MCF 10A (cell line): ENCODE measurements at places on chromosomes 1 and 21.
A peak's percentile ranks its signal among the peaks of the same experiment; 100 is the strongest.

- no peak overlapping the region for H3K27ac ChIP-seq
- no peaks in the 10 kb centered on the region for H3K27me3 ChIP-seq
- DNase-seq = no peak
- H3K4me3 ChIP-seq = no peak overlapping the region
- no peaks in the 10 kb centered on the region for H3K36me3 ChIP-seq
These were observed 86.9 kb downstream of the ADAMTS1 start for GRCh38 chr21:26758083-26758880.

DNA sequence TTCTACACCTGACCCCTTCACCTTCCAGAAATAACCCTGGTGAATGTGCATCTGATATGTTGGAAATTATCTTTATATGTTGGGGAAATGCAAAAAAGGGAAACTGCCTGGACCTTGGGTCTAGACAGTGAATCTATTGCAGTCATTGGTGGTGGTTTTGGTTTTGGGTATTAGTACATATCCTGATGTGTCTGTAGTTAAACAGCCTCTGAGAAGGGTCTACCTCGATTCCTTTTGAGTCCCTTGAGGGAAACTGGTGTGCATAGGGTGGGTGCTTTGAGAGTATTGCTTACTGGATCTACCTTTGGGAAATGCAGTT, 127.3 kb upstream of the KIAA0040 start:
- no peaks in the 10 kb centered on the region for H3K36me3 ChIP-seq
- H3K4me1 ChIP-seq = peaks cover 5% of the 10 kb centered on the region
- H3K27me3 ChIP-seq = no peaks in the 10 kb centered on the region
- DNase-seq = no peak
- H3K4me3 ChIP-seq = no peak overlapping the region
- no peak overlapping the region for H3K27ac ChIP-seq

DNA sequence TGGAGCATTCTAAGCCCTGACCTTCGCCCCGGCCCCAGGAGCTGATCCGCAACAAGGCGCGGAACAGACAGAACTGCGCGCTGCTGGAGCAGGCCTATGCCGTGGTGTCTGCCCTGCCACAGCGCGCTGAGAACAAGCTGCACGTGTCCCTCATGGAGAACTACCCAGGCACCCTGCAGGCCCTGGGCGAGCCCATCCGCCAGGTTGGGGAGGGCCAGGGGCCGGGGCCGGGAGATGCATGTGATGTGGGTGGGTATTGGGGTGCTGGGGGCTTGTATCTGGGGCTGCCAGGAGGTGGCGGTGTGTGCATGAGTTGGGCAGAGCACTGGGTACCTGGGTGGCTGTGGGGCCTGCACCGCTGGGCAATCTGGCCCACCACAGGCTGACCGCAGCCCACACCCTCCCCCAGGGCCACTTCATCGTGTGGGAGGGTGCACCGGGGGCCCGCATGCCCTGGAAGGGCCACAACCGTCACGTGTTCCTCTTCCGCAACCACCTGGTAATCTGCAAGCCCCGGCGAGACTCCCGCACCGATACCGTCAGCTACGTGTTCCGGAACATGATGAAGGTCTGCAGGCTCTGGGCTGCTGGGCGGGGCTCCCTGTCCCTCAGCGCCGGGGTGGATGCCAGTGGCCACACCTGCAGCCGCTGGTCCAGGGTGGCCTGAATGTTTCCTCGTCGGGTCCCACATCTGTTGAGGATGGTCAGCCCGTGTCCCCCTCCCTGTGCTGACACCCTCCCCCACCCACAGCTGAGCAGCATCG, 65.8 kb downstream of the TRIM11 start:
- no peak overlapping the region for H3K27ac ChIP-seq
- DNase-seq = no peak
- H3K4me3 ChIP-seq = no peak overlapping the region

DNA sequence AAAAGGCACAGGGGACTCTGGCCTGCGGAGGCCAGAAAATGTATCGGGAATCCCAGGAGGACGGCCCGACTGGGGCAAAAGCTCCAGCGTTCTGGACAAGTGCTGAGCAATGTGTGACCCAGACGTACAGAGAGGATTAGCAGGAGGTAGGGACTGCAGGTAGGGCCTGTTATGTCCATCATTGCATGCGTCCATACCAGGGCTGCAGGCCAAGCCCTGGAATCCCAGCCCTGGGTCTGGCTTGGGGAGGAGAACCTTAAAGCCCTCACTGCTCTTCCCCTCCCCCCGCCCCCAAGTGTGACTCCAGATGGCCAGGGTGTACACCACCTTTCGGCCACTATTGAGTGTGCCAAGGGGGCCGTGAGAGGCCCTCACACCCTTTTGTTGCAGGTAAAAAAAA, 2.0 kb downstream of the RNF207 start:
- no peak overlapping the region for H3K4me3 ChIP-seq
- no peaks in the 10 kb centered on the region for H3K36me3 ChIP-seq
- no peaks in the 10 kb centered on the region for H3K4me1 ChIP-seq
- H3K27ac ChIP-seq = no peak overlapping the region
- no peaks in the 10 kb centered on the region for H3K27me3 ChIP-seq

GRCh38 chr1:199113265-199113869, 474.5 kb downstream of the PTPRC start:
- H3K4me3 ChIP-seq = no peak overlapping the region
- DNase-seq = peak; percentile 70
- H3K36me3 ChIP-seq = no peaks in the 10 kb centered on the region
- no peaks in the 10 kb centered on the region for H3K27me3 ChIP-seq

- DNase-seq = peak; percentile 98
- H3K4me1 ChIP-seq = peaks cover 7% of the 10 kb centered on the region
- H3K36me3 ChIP-seq = peaks cover 59% of the 10 kb centered on the region
These were observed at the start of the genes ORC1 and PRPF38A for GRCh38 chr1:52404116-52404974. Gene ORC1, minus strand, starts transcription at chr1:52404423. Its CDS starts 2,200 bp downstream, at chr1:52402223. Gene PRPF38A, plus strand, starts transcription at chr1:52404602. Its CDS starts 148 bp downstream, at chr1:52404750.

- H3K27me3 ChIP-seq = no peaks in the 10 kb centered on the region
- peaks cover 20% of the 10 kb centered on the region for H3K36me3 ChIP-seq
- peaks cover 17% of the 10 kb centered on the region for H3K4me1 ChIP-seq
- no peak overlapping the region for H3K27ac ChIP-seq
- DNase-seq = peak; percentile 40
These were observed 5.3 kb upstream of the P3R3URF start for GRCh38 chr1:46181343-46182260.
